ENCODE measurements at places on chromosomes 16 and 17.
A peak's percentile ranks its signal among the peaks of the same experiment; 100 is the strongest.

DNA sequence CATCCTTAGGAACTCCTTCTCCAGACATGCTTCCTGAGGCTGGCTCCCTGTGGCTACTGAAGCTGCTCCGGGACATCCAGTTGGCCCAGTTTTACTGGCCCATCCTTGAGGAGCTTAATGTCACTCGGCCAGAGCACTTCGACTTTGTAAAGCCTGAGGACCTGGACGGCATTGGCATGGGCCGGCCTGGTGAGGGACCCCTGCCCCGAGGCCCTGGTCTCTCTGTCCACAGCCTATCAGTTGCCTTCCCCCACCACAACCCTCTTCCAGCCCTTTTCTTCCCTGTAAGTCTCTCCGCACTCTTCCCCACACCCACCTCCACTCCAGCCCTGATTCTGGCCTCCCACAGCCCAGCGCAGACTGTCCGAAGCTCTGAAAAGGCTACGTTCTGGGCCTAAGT lies 2.0 kb downstream of the TNK1 start:
- DNase-seq, result no peak

- DNase-seq, result no peak
Observed at GRCh38 chr17:58643147-58643546, 48.7 kb downstream of the TEX14 start.

- no peak for DNase-seq
Observed at GRCh38 chr17:9309216-9309615, 266.4 kb downstream of the STX8 start.

DNA sequence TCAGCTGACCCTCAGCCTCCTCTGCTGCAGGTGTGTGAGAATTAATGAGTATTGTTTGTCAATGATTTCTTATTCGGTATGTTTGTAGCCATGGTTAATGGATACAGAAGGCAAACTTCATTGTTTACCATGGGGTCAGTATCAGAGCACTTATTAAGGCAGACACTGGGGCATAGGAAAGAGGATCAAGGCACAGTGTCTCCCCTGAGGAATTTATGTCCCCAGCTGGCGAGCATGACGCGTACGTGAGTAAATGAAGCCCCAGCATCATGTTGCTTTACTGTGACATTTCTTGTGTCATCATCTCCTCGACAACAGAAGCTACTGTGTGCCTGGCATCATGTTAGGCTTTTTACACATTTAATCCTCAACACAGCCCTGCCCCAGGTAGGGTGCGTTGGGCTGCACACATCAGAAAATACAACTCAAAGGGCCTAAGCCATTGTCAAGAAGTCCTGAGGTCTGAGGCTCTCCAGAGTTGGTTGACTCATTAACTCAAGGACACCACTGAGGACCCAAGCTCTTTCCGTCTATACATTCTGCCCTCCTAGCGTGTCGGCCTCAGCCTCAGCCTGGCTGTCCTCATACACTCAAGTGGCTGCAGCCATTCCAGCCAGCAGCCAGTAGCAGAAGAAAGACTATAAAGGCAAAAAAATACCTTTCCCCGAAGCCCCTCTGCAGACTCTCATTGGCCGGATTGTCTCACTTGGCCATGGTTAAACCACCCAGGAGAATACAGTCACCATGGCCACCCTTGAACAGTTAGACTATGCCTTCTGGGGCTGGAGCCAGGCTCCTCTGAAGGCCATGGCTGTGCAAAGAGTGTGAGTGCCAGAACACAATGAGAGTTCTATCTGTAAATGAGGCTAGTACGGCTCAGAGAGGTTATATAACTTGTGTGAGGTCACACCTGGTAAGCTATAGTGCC lies 13.9 kb upstream of the ZCCHC14 start:
- no peak for DNase-seq

GRCh38 chr17:18203308-18203707 lies 19.7 kb downstream of the ALKBH5 start:
- DNase-seq, result no peak

DNA sequence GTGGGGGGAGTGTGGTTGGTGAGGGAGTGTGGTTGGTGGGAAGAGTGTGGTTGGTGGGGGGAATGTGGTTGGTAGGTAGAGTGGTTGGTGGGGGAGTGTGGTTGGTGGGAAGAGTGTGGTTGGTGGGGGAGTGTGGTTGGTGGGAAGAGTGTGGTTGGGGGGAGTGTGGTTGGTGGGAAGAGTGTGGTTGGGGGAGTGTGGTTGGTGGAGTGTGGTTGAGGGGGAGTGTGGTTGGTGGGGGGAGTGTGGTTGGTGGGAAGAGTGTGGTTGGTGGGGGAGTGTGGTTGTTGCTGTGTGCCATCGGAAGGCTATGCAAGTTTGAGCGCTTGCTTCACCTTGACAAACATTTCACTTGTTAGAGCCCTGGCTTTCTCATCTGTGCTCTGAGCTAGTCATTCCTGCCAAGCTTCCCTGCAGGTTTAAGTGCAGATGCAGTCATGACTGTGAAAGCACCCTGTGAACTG lies 20.1 kb downstream of the MINK1 start:
- no peak for DNase-seq

- DNase-seq, result no peak
Observed at GRCh38 chr17:82689077-82689476, 9.4 kb downstream of the RAB40B start.

GRCh38 chr17:12402963-12403622 lies 262.6 kb upstream of the MYOCD start:
- DNase-seq, result no peak

- no peak for DNase-seq
Observed at GRCh38 chr16:16116841-16117240, 106.5 kb downstream of the ABCC6 start.

GRCh38 chr17:38469875-38470274 lies 41.6 kb downstream of the ARHGAP23 start:
- no peak for DNase-seq

DNA sequence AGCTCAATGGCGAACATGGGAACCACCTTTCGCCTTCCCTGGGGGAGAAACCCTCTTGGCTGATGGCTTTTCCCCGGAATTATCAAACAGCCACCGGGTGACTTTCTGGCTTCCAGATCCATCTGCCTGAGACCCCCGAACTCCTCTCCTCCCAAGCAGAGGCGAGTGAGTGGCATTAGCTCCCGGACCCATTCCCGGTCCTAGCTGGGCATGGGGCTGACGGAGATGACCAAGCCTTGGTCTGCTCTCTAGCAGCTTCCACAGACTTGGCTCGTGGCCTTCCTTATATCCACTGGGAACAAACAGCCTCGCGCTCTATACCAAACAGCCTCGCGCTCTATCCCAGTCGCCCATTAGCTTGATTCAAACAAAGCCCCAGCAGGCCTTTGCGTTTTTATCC lies 62.4 kb downstream of the CCDC182 start:
- no peak for DNase-seq

DNA sequence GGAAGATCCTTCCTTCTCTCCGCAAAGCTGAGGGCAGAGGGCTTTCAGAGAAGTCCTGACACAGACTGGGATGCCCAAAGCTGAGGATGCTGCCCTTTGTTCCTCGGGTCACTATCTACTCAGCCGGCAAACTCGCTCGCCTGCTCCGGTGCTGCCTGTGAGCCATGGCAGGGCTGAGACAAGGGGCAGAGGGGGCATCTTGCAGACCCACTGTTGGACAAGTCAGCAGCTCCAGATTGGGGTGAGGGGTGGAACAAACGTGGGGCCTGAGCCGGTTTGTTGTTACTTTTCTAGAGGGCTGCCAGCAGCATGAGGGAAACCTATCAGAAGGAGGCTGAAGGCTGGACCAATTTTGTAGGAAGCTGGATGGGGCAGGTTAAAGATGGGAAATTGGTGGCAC lies 47.1 kb upstream of the PIK3R6 start:
- DNase-seq, result no peak

DNA sequence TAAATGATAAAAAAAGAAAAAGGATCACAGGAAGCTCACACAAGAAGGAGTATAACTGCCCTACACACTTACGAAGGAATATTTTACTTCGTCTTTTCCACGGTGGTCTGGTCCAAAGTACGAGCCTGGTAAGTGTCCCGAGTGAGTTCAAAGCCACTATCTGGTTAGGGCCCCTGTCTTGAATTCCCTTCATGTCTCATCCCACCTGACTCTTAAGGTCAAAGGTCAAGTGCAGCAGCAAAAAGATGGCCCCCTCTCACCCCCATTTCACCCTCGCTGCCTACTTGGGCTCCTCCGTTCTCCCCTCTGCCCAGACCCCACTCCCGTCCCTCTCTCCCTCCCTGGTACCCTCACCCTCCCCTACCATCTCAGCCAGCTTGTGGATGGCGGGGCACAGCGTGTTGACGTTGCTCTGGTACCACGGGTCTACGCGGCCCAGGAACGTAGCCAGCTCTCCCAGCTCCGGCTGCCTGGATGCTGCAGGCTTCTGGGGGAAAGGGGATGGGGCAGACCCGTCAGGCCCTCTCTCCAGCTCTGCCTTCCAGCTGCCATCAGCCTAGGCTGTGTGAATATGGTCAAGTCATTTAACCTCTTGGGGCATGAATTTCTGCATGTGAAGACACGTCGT lies 27.8 kb upstream of the MFSD6L start:
- no peak for DNase-seq

GRCh38 chr17:50196036-50196435 lies 5.4 kb downstream of the COL1A1 start:
- DNase-seq, result no peak

- DNase-seq, result no peak
Observed at GRCh38 chr17:60330731-60331130, 61.2 kb downstream of the USP32 start.

DNA sequence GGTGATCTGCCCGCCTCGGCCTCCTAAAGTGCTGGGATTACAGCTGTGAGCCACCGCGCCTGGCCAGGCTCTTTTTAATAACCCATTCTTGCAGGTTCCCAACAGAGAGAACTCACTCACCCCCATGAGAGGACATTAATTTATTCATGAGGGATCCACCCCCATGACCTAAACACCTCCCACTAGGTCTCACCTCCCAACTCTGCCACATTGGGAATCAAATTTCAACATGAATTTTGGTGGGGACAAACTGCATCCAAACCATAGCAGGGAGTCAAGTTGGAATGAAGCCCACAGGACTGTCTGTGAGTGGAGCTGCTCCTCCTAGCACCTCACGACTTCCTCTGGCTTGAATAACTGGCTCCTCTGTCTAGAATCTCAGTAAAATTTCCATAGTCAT lies 85.5 kb downstream of the WWP2 start:
- no peak for DNase-seq

GRCh38 chr17:63843910-63844677 lies 1.6 kb upstream of the SMARCD2 start:
- no peak for DNase-seq

DNA sequence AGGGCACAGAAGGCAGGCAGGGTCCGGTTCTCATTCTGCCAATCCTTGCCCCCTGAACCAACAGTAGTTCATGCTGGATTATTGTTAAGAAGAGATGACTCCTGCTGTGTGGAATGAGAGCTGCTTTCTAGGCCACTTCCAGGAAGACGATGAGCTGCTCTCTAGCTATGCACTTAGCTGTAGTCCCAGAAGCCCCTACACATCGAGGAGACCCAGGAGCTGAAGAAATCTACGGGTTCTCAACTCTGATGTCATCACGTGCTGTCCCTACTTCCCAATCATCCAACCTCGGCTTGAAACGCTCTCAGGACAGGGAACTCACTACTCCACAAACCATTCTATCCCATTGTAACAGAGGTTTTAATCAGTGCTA lies 29.0 kb upstream of the EMP2 start:
- DNase-seq, result no peak

GRCh38 chr17:81305051-81305630 lies 10.0 kb upstream of the SLC38A10 start:
- no peak for DNase-seq

GRCh38 chr16:81547194-81547938 lies 102.8 kb downstream of the CMIP start:
- no peak for DNase-seq

DNA sequence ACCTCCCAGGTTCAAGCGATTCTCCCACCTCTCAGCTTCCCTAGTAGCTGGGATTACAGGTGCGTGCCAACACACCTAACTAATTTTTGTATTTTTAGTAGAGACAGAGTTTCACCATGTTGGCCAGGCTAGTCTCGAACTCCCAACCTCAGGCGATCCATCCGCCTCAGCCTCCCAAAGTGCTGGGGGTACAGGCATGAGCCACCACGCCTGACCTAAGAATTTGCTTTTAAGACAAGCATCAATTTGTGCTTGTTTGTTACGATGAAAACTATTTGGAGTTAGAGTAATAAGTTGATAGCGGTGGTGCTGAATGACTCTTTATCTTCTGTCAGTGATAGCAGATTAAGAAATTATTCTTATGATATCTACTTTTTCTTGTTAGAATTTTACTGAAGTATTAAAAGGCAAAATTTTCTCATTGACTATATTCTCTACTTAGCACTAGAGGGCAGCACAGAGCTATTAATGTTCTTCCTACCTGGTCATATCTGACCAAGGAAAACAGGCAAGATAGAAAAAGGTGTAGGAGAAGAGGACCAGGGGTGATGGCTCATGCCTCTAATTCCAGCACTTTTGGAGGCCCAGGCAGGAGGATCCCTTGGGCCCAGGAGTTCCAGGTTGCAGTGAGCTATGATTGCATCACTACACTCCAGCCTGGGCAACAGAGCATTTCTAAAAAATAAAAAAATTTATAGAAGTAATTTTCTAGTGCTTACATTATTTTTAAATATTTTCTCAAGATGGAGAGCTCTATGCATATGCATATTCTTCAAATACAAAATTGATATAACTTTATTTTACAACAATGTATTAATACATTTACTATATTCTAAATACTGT lies 24.5 kb downstream of the STXBP4 start:
- no peak for DNase-seq

DNA sequence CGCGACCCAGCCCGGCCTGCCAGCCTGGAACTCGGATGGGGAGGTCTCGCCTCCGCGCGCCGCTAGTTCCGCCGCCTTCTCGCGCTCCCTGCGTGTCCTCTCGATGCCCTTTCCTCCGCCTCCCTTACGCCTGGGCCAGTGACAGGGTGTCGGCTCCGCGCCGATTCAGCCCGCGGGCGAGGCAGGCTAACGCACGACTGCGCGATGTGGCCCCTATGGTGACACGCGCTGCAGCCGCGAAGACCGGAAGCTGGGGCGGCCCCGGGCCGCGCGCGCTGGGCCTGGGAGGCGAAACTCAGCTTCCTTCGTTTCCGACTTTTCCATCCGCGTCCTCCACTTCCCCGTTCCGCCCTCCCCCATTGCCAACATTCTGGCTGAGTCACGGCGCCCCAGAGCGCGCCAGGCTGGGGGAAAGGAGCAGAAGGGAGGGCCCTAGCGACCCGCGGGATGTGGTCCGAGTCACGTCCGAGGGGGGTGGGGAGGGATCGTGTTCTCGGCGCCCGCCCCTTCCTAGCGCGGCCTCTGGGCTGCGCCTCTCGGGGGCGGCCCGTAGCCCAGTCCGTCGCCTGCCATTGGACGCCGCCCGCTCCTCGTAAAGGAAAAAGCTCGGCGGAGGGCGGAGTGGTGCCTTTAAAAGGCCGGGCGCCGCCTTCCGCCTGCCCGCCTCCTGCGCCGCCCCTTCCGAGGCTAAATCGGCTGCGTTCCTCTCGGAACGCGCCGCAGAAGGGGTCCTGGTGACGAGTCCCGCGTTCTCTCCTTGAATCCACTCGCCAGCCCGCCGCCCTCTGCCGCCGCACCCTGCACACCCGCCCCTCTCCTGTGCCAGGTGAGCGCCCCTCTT lies at the start of gene ALDOA:
Gene ALDOA (plus strand): TSS at position 659 of the 841 bp plus-strand sequence. CDS start 1,138 bp downstream, outside the sequence.
- DNase-seq, result peak; percentile 94

Measured in endothelial cell (in vitro differentiated cells).